ENCODE measurements at places on chromosomes 1 and 21.

DNA sequence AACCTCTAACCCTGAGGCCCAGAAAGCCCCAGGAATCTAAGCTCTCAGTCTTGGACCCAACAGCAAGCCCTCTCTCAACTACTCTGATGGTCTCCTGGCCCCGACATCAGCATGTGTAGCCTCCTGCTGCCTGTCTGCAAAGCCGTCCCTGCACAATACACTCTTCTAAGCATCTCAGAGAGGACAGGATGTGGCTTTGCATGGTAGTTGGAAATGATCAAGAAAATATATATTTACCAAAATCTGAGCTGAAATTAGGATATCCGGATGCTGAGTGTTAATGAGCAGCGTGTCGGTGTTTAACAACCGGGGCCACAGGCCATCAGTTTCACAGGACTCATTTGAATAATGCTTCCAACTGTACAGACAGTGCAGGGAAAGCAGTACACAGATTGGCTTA is 59.1 kb upstream of the SIM2 start:
- no peak for DNase-seq

DNA sequence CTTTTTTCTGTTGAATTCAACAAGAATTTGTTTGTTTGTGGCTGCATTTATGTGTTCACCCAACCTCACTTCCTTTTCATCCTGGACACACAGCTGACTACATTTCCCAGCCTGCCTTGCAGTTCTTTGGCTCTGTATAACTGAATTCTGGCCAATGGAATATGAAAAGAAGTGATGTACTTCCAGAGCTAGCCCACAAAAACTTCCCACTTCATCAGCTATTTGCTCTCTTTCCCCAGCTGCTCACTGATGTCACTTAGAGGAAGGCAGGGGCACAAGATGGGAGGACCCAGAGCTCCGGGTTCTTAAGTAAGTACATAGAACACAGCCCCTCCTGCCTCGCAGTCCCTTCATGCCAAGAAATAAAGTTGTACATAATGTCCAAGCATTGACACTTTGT is 235.0 kb upstream of the FGGY start:
- DNase-seq: no peak

- DNase-seq: peak; percentile 65
These were observed 89.0 kb downstream of the URB2 start for GRCh38 chr1:229714964-229715603.

DNA sequence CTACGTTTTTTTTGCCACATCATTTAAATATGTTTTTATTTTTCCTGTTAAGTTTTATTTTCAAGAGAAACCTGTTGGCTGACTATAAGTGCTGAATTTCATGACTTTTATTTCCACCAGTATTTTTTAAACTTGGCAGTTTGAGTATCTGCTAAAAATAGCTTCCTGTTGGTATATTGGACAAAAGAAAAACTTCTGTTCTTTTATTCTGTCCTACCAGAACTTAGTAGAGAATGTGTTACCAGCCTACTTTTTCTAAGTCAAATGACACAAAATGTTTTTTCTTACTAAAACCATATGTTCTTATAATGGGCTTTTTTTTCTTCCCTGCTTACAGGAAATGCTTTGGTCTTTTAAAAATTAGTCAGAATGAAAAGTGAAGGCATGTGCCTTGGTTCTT is 7.6 kb downstream of the DR1 start:
- DNase-seq: no peak

GRCh38 chr21:32381571-32381970 is 11.2 kb downstream of the URB1 start:
- no peak for DNase-seq

- no peak for DNase-seq
These were observed 9.1 kb upstream of the EFHD2 start for GRCh38 chr1:15400627-15401026.

DNA sequence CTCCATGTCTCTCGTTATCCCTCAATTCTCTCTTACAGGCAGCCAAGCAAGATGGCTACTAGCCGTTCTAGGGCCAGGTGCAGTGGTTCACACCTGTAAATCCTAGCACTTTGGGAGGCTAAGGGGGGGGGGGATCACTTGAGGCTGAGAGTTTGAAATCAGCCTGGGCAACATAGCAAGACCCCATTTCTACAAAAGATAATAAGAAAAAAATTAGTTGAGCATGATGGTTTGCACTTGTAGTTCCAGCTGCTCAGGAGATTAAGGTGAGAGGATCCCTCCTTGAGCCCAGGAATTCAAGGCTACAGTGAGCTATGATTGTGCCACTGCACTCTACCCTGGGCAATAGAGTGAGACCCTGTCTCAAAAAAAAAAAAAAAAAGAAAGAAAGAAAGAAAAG is 80.4 kb downstream of the NKAIN1 start:
- DNase-seq: no peak

DNA sequence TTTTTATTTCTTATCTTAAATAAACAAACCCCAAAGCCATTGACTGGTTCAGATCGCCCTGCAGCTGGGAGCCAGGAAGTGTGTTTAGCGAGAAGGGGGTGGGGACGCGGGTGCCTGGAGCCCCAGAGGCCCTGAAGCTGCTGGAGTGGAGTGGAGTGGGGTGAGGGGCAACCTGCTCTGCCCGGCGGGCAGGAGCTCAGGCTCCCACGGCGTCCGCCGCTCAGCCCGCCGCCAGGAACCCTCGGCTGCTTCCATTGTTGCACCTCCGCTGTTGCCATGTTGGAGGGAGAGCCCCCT is 673 bp downstream of the PIK3C2B start:
- peak; percentile 67 for DNase-seq

DNA sequence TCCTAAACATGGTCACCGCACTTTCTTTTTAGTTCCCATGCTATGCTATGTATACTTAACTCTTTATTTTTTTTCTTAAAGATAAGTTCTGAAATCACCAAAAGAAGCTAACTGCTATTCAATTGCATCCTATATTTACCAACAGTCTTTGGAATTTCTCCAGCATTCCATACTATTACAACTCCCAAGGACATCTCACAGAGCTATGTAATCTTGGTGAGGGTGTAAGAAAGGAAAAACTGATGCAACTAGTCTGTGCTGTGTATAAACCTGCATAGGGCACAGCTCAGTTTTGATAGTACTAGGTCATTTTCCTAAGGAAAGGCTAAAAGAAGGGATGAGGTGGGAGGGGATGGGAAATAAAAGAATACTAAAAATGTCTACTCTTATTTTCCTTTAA is 78.0 kb downstream of the PTPN14 start:
- DNase-seq: no peak

GRCh38 chr1:154492115-154492514 is 9.9 kb upstream of the TDRD10 start:
- peak; percentile 24 for DNase-seq

- DNase-seq: no peak
These were observed 31.7 kb downstream of the GPATCH2 start for GRCh38 chr1:217599154-217599553.

GRCh38 chr1:76125473-76126219 is 51.1 kb downstream of the ST6GALNAC3 start:
- DNase-seq: no peak

GRCh38 chr1:231315887-231316286 is 21.8 kb downstream of the EXOC8 start:
- peak; percentile 64 for DNase-seq

DNA sequence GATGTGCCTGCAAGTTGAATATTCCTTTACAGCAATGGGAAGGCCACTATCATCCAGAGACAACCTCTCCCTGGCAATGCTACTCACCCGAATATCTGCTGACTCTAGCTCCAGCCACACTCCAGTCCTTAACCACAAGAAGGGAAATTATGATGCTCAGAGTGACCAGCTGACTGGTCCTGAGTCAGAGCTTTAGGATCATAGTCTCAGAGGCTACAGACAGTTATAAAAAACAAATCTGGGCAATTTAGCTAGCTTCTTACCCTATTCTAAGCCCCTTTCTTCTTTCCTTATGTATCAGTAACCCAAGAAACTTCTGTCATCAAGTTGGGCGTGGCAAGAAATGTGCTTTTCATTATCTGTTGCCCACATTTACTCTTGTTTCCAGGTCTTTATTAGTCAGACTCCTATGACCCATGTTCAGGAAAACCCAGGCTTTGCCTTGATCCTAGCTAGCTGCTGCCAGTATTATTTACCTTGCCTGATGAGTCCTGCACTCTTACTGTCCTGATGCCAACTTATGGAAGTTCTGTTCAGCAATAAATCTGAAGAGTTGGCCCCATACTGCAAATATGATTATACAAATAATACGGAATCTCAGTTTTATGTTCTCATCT is 207.0 kb downstream of the TTLL7 start:
- DNase-seq: no peak

- peak; percentile 86 for DNase-seq
These were observed 7.6 kb upstream of the IL22RA1 start for GRCh38 chr1:24150234-24151174.

DNA sequence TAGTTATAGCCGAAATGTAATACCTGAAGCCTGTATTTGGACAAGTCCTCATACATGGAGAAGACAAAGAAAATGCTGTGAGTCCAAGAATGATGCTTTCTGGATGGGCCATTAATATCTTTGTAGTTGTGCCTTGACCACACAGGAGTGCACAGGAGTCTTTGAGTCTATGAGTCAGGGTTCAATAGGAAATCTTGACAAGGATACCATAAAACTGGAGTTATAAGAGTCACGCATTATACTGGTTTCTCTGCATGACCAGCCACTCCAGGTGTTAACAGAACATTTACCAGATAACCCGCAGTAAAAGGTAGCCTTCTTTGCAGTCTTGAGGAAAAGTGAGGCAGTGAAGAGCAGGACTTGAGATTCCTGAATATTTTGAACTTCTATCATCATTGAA is 464.6 kb upstream of the PKN2 start:
- DNase-seq: no peak

GRCh38 chr1:17755120-17755519 is at the start of gene ACTL8:
Gene ACTL8, plus strand, starts transcription at chr1:17755333. Its CDS starts 67,676 bp downstream, at chr1:17823009.
- DNase-seq: peak; percentile 78

- no peak for DNase-seq
These were observed 197.0 kb upstream of the EDN2 start for GRCh38 chr1:41681331-41682098.

GRCh38 chr1:39808784-39809517 is 20.3 kb upstream of the BMP8B start:
- DNase-seq: no peak

Measured in RPMI8226 (cell line).